ENCODE measurements at places on chromosomes 12 and 14.

- no peak for DNase-seq
These were observed 40.4 kb downstream of the PSEN1 start for GRCh38 chr14:73176685-73177084.

DNA sequence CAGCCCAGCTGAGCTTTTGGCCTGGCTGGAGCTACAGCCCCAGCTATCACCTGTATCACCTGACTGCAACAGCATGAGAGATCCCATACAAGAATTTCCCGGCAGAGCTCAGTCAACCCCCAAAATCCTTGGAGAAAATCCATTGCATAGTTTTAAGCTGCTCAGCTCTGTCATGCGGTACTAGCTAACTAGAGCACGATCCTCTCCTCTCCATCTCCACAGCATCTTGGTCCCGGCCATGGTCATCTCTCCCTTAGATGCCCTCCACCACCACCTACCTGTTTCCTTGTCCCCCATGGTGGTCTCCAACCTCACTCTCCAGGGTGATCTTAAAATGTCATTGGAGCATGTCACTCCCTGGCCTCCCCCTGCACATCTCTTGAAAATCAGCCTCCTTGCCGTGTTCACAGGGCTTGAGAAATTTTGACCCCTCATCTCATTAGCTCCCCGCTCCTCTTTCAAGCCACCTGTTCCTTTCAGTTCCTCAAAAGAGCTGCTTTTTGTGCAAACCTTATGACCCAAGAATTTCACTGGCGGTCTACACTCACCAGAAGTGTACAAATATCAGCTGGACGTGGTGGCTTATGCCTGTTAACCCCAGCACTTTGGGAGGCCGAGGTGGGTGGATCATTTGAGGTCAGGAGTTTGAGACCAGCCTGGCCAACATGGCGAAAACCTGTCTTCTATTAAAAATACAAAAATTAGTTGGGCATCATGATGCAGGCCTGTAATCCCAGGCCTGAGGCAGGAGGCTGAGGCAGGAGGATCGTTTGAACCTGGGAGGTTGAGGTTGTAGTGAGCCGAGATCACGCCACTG is 8.1 kb upstream of the CLMN start:
- DNase-seq, result peak; percentile 73

DNA sequence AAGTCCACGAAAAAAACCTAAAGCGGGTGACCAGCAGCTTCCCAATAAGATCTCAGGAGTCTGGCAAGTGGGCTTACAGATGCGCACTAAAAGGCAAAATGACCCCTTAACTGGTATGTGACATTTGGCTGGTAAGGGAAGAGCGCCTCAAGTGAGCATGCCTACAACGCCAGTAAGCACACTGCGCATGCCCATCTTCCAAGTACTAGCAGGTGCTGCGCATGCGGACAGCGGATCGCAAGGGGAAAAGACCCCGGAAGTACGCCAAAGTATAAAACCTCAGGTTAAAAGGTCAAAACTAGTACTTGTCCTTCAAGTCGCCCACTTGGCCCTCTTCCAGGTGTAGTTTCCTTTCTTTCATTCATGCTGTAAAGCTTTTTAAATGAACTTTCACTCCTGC is 518.5 kb upstream of the MDGA2 start:
- no peak for DNase-seq

- DNase-seq, result no peak
These were observed 139.3 kb downstream of the PTPN11 start for GRCh38 chr12:112557951-112558630.

GRCh38 chr12:25695574-25695973 is 142.5 kb upstream of the LMNTD1 start:
- no peak for DNase-seq

GRCh38 chr14:62662811-62663455 is 382.3 kb downstream of the KCNH5 start:
- no peak for DNase-seq

All from stimulated activated naive B cell treated with anti-CD40 and anti-IgM and Interleukin-4, amounts not matched to agents 10 μg/mL and 1 μg/mL and 100 μg/mL, for 72 hours (primary cell).